ENCODE measurements at places on chromosomes 3 and 15. TPM values are rescaled to one million over a fixed set of nuclear protein-coding genes. Genes with fewer than 3 reads are reported as not detected.

DNA sequence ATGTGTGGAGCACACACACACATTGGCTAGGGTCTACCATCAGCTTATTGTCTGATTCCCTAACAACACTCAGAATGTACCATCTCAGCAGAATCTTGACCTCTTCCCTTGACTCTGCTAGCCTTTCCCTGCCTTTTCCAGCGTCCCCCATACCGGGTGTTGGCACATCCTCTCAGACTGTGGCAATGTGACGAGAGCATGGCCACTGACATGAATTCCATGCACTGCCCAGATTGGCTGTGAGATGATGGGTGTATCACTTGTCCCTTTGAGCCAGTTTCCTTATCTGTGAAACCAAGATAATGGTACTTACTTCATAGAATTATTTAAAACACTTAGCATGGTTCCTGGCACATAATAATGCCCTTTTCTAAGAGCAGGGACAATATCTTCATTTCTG is 60.3 kb upstream of the EIF1B start:
- no peak for DNase-seq

DNA sequence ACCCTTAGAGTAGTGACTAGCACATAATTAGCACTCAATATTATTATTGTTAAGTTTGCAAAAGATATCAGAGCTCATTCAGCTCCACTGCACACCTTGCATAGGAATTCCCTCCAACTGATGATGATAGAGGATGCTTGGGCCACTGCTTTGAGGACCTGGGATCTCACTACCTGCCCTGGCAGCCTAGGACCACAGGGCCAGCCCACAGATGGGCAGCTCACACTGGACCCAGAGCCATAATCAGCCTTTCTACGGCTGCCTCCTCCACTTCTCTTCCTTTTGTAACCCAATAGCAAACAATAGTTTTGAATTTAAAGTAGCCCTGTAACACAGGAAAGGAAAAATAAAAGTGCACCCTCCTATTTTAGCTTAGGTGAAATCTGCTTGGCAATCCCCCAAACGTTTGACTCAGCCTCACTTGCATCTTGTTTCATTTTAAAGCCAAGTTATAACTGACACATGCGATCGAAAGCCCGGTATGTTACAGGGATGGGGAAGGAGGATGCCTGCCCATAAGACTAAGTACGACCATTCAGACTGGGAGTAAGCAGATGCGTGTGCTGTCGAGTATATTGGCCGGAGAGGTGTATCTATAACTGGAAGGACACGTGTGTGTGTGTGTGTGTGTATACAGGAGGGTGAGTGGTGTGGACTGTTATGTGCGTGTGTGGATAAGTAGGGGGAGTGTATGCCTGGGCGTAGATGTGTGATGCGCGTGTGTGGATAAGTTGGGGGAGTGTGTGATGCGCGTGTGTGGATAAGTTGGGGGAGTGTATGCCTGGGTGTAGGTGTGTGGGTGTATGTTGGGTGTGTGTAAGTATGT is 65.9 kb downstream of the CPN2 start:
- DNase-seq = no peak

DNA sequence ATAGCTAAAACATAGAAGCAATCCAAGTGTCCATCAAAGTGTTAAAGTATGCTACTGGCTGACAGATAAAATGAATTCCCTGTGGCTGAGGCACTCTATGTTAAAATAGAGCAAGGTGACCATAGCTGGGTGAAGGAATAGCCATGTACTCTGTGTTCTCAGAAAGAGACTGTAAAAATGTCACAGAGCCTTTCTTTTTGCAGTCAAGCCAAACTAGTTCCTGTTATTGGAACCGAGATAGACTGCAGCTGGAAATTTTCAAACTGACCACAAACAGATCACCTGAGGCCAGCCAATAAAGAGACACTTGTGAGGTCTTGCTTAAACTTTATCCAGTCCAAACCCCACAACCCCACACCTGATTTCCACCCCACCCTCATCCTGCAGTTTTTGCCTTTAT is 422.8 kb upstream of the NAALADL2 start:
- DNase-seq = no peak

DNA sequence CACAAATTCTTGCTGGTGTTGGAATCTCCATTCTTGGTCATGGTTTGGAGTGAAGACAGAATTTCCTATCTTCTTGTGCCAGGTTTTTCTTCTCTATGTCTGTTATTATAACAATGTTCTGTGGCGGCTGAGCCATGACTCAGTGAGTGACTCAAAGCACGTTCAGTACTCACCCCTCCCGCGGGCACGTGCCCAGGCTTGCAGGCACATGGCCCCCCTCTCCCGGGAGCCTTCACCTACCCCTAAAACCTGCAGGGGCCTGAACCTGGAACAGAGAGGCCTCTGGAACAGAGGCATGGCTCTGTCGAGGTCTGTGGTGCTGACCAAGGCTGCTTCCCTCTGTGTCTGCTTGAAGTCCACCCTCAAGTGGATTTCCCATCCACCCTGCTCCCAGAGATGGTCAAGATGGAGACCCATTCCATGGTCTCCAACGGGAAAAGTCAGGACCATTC is 27.6 kb downstream of the PLXNB1 start:
- peak; percentile 46 for DNase-seq

DNA sequence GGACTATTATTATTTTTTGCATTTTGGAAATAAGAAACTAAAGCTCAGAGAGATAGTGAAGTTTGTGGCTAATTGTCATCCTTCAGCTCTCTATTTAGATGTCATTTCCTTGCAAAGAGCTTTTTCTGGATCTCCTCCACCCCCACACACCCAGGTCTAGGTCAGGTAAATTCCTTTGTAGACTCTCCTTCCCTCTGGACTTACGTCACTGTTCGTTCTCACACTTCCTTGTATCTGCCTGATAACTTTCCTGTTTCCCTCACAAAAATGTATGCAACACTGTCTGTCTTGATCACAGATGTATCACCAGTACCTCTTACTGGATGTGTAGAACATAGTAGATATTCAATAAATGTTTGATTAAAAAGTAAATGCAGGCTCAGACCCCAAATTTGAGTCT is 6.1 kb upstream of the MB21D2 start:
- DNase-seq = no peak

- peak; percentile 51 for DNase-seq
Measured at GRCh38 chr15:65056868-65057548, 10.8 kb downstream of the RASL12 start.

DNA sequence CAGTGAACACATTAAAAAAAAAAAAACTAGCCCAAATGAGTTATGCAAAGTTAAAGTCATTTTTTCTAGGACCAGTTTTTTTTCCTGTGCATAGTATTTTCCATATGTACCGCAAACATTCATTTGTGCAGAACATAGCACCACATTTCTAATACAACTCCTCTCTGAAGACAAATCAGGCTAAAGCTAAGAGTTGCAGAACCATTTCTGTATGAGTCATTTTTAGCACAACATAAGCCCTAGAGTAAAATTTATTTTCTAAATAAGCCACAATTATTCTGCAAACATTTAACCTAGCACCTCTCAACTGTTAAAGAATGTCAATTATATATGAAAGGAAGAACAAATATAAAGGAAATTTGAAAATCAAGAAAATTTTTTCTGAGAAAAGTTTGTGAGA is 375.8 kb downstream of the TIGIT start:
- DNase-seq = no peak

- no peak for DNase-seq
Measured at GRCh38 chr3:10238345-10239183, 9.7 kb upstream of the TATDN2 start.

DNA sequence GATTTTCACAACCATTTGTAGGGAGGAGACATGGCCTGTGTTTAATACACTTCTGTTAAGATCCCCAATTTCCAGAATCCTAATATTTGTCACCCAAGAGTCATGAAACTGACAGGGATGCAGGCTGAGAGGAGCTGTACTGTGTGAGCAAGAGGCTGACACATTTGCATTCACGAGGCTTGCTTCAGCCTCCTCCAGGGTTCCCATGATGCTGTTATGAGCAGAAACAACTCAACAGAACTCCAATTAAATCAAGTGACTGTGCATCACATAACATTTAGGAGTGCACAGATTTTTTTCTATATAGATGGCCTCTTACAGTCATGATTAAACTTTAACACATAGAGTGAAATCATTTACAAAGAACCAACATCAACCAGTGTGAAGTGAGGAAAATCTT is 292.3 kb upstream of the STT3B start:
- DNase-seq = no peak

DNA sequence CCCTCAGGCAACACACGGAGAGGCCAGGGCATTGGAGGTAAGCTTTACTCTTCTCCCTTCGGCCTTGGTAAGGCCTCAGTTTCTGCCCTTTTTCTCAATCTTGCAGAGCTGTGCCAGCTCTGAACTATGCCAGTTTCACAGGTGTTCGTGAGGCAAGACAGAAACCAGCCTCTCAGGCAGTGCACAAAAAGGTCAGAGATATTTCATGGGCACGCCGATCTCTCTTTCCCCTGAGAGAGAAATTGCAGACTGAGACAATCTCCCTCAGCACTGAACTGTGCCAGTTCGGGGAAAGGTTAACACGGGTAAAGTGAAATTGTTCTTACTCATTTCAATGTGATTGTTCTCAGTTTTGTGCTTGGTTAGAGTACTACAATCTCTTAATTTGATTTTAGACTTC is 88.5 kb downstream of the GMNC start:
- no peak for DNase-seq

GRCh38 chr3:81666502-81667121 is 94.8 kb downstream of the GBE1 start:
- DNase-seq = no peak

DNA sequence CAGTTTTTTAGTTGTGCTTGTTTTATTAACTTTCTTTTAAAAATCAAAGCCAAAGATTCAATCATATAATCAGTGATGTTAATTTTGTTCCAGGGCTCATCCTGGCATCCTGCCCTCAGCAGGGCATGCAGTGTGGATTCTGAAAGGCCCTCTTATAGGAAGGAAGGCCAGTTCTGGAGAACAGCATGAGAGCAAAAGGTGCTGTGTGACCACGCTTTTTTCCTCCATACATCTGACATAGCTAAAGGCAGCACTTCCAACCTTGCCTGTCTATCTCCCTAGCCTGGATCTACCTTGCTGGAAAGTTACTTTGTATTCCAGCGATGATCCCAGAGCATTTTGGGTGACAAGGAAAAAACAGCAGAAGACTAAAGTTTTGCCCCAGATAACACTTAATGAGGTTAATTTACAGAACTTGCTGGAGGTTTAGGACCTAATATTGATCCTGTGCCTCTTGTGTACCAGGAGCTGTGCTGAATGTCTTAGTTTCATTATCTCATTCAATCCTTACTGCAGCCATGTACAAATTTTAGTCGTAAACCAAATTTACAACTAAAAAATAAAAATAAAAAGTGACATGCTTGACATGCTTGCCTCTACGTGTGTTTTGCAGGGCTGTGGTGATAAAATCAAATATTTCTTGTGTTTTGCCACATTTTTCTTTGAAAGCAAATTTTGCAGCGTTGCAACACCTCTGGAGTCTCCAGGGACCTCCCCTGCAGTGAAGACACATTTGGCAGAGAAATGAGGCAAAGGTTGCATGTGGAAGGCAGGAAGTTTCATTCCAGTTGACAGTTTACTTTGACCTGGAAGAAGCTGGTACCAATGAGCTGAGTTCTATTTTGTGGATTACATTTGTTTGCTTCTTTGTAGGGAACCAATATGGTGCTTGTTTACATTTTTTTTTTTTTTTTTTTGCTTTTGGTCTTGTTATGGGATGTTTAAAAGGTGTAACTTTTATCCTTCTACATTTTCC is 13.2 kb downstream of the IL1RAP start:
- no peak for DNase-seq

GRCh38 chr3:194422188-194422587 is 23.1 kb upstream of the GP5 start:
- no peak for DNase-seq

DNA sequence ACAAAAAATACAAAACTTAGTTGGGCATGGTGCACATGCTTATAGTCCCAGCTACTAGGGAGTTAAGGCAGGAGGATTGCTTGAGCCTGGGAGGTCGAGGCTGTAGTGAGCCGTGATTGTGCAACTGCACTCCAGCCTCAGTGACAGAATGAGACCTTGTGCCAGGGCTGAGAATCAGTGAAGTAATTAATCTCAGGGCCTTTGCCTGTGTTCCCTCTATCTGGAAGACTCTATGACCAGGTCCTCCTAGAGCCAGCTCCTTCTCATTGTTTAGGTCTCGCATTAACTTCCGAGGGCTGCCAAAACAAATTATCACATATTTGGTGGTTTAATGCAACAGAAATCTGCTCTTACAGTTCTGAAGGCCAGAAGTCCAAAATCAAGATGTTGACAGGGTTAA is 41.4 kb upstream of the FLNB start:
- no peak for DNase-seq

- peak; percentile 38 for DNase-seq
Measured at GRCh38 chr3:132256989-132257388, 60.2 kb upstream of the ACP3 start.

DNA sequence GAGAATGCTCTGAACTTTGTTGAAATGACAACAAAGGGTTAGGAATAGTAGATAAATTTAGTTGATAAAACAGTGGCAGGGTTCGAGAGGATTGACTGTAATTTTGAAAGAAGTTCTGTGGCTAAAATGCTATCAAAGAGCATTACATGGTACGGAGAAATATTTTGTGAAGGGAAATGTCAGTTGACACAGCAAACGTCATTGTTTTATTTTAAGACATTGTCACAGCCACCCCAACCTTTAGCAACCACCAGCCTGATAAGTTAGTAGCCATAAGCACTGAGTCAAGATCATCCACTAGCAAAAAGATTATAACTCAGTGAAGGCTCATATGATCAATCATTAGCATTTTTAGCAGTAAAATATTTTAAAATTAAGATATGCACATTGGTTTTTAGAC is 8.7 kb upstream of the ST3GAL6 start:
- DNase-seq = no peak

- DNase-seq = no peak
Measured at GRCh38 chr15:99250001-99250400, 620 bp upstream of the TTC23 start.

DNA sequence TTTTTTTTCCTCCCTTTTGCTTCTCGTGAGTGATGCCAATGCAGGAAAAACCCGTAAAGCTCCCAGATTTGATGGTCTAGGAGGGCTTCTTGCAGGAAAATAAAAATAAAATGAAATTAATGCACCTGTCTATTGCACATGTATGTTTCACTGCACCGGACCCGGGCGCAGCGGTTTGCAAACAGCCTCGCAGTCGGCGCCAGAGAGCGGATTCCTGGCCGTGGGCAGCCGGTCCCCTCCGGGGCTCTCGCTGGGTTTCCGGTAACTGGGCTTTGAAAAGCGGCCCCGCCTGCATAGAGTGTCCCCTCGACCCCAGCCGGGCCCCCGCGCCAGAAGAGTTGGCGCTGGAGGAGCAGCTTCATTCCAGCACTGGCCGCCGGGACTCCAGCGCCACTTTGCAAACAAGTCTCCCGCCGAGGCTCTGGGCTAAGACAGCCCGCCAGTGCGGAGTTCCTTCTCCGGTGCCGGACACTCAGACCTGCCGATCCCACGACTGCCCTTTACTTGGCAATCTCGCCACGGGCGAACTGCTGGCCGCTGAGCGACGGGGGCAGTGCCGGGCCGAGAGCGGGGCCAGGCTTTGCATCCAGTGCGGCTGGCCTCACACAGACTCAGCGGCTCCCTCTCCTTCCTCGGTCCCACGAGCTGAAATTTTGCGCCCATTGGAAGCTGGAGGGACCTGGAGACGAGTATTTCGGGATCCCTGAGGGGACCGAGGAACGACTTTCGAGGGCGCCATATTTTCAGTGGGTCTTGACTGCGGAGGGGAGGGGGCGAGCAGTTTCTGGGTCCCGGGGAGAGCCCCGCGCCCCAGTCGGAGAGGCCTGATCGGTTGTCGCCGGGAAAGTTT is 225.9 kb upstream of the C2CD4B start:
- DNase-seq = no peak

The CASR gene
- total RNA-seq = not detected

The TMEM40 gene
- 12.3 TPM for total RNA-seq

The UBAP1L gene
- 4.0 TPM for total RNA-seq

The FBXO40 gene
- total RNA-seq = not detected

The EEF1AKMT4 gene
- 10.5 TPM for total RNA-seq

The CKMT1A gene
- 21.6 TPM for total RNA-seq

The KBTBD12 gene
- not detected for total RNA-seq

The SCAPER gene
- 14.7 TPM for total RNA-seq

Data from HCT116 (cell line).